ENCODE measurements at places on chromosomes 13 and 19. TPM values are rescaled to one million over a fixed set of nuclear protein-coding genes. Genes with fewer than 3 reads are reported as not detected.

DNA sequence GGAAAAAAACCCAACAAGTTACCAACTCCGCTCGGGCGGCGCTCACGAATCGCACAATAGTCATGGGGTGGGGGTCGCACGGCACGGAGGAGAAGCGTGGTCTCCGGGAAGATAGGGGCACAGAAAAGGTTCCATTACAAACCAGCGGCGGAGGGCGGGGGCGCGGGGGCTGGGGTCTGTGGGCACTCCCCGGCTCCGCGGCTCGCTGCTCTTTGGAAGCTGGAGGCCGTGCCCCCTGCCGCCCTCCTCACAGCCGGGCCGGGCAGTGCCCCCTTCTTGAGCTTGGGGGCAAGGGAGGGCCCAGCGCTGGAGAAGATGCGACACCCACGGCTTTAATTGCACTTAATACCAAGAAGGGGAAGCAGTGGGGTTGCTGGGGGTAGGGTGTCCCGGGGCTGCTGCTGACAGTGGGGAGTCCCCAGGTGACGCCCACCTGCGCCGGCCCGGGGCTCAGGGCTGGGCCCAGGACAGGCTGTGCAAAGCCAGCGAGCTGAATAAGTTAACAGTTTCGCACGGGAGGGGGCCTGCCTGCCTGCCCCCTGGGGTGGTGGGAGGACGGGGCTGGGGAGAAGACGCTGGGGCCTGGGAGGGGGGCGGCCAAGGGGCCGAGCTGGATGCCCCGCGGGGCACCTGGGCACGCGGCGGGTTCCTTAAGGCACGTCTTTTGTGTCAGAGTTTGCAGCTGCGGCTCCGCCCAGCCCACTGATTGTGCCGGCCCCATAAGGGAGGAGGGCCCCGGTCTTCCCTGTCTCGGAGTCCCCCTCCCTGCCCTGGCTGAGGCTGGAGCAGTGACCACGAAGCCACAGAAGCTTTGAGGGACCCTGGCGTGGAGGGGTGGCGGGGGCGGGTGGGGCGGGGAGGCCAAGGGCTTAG is 9.8 kb downstream of the DCAF15 start:
- H3K36me3 ChIP-seq: peaks cover 98% of the 10 kb centered on the region
- no peak overlapping the region for H3K27ac ChIP-seq
- H3K27me3 ChIP-seq: no peaks in the 10 kb centered on the region
- H3K4me1 ChIP-seq: no peaks in the 10 kb centered on the region
- no peak for DNase-seq

DNA sequence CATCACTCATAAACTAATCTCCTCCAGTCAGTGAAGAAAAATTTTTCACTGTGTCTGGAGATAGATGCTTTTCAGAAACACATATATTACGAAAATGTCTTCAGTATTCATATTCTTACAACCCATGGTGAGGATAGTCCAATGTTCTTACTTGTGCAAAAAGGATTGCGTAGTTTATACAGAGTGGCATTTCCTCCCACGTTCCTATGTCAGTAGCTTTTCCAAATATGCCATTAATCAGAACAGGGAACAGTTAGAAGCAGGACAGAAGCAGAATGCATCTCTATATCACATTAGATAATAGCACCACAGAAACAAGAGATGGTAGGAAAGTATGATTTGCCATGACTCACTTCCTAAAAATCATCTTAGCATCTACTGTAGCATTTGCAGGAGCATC is 282.9 kb downstream of the SLITRK5 start:
- no peaks in the 10 kb centered on the region for H3K27me3 ChIP-seq
- H3K27ac ChIP-seq: no peak overlapping the region

GRCh38 chr19:30815889-30816580 is 443.9 kb downstream of the ZNF536 start:
- no peak overlapping the region for H3K27ac ChIP-seq
- no peak for DNase-seq
- no peaks in the 10 kb centered on the region for H3K4me1 ChIP-seq

DNA sequence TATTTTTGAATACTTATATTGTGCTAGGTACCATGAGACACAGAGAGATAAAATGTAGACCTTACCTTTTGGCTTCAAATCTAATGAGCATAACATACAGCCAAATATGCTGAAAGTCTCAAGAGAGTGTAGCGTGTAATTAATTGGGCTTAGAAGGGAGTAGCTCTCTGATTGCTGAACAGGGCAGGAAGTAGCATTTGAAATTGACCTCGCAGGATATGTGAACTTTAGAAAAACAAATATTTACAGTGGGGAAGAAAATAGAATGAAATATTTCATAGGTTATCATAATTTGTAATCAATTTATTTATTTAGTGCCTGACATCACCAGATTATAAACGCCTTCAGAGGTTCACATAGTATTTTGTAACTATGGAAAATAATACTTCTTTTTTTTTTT is 327.1 kb downstream of the RFC3 start:
- H3K36me3 ChIP-seq: no peaks in the 10 kb centered on the region
- no peak overlapping the region for H3K27ac ChIP-seq
- no peaks in the 10 kb centered on the region for H3K27me3 ChIP-seq
- H3K4me3 ChIP-seq: no peak overlapping the region

DNA sequence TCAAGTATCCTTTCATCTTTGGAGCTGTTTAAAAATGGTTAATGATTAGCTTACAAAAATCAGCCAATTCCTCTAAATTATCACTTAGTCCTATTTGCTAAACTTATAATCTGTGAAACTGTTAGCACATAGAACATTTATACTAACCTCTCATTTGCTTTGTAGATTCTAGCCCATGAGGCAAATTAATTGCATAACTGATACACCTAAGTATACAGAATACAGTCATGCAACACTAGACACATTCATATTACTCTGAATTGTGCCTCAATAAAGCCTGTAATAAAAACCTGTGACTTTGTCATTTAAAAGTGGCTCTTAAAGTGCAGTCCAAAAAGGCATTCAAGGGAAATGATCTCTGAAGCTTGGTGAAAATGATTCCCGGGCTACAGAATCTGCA is 21.0 kb downstream of the SERPINE3 start:
- no peak overlapping the region for H3K27ac ChIP-seq
- H3K4me3 ChIP-seq: no peak overlapping the region
- peaks cover 20% of the 10 kb centered on the region for H3K36me3 ChIP-seq
- H3K27me3 ChIP-seq: no peaks in the 10 kb centered on the region
- no peaks in the 10 kb centered on the region for H3K4me1 ChIP-seq
- DNase-seq: no peak

The ZSCAN4 gene
- not detected for polyA plus RNA-seq

The ADGRE2 gene
- 6.0 TPM for polyA plus RNA-seq
